Neural crest cell (in vitro differentiated cells): ENCODE measurements at places on chromosomes 3 and 15.
A peak's percentile ranks its signal among the peaks of the same experiment; 100 is the strongest.

DNA sequence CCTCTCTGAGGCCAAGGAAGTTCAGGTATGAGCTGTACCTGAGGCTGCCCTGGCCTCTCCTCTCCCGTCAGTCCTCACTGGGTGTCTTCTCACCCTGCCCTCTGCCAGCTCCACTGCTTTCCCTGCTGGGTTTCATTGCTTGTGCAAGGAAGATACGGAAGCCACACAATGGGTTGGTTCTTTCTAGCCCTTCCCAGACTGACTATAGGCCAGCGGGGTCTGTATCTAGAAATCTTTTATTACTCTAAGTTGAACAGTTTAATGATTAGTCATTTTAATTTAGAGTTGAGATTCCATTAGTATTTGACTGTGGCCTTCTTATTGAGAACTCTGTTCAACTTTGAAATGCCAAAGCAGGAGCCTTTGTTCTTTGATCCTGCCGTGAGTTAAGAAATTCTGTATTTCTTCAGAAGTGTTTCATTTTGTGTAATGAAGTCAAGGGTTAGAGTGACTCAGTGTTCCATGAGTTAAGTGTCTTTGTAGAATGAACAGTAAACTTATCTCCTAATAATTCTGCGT, 16.2 kb downstream of the C3orf62 start:
- no peak for DNase-seq

- DNase-seq = no peak
Measured at GRCh38 chr15:94743668-94744067, 512.3 kb downstream of the MCTP2 start.

DNA sequence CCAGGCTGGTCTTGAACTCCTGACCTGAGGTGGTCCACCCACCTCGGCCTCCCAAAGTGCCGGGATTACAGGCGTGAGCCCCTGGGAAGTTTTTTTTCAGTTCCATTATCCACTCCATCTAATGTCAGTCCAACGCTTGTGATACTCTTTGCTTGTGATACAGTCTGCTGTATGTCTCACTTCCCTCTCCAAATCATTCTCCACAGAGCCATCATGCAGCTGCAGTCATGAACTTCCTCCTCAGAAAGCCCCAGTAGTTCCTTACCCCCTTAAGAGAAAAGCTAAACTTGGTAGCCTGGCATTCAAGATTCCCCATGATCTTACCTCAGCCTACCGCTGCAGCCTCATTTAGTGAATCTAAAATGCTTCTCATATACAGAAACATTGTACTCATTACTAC, 2.3 kb downstream of the ARPC4 start:
- DNase-seq = no peak

GRCh38 chr3:69710153-69710977, 28.9 kb upstream of the MITF start:
- DNase-seq = no peak

DNA sequence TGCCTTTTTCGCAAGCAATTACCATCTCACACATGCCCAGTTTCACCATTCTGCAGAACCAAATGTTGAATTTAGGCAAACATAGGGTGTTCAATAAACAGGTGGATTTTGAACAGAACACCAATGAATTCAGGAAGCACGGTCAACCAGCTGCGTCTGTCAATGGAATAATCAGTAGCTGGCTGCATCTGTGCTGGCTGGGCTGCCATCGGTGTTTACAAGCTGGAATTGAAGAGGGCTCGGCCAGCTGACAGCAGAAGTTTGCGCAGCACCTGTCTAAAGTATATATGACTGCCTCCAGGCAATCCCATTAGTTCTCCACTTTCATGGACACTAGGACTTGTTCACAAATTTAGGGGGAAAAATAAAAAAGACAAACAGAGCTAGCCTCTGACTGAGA, 996.4 kb upstream of the CFAP20DC start:
- DNase-seq = no peak

DNA sequence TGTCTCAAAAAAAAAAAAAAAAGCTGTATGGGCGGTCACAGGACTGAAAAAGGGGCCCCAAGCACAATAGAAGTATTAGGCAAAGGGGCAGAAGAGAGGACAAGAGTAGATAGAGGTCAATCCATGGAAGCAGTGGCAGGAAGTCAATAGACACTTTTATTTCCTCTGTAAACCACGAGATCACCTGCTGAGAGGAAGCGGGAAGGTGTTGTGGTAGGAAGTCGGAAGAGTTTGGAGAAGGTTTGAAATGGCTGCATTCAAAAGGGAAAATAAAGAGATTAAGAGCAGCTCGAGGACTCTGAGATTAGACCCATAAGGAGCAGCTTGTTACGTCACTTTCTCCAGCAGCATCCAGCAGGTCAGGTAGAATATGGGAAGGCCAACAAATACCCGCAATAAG, 14.2 kb upstream of the ZNF148 start:
- no peak for DNase-seq

DNA sequence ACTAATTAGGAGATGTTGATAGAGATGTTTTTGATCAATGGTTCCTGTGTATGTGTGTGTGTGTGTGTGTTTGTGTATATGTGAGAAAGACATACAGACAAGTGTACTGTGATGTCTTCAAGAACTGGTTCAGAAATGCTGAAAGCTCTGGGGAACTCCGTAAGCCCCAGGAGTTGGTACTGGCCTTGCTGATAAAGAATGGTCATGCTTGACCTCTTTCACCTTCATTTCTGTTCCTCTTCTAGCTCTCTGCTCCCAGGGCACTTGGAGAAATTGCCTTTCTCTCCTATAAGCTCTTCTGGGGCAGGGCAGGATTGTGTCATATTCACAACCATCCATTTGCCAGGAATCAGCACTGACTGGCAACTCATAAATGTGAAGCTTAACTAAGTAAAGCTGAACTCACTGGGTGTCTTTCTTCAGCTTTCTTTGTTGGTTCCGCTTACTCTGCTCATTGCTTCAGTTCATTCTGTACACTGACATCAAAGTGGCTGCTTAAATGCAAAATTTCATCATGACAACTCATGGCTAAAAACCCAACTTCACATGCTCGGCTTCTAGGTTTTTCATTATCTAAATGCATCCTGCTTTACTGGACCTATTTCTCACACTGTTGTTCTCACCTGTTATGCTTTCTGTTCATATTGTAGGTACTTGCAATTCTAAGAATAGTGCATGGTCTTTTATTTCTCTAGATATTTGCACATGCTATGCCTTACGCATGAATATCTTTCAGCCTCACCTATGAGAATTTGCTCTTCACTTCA, 162.1 kb upstream of the LYSMD4 start:
- no peak for DNase-seq

DNA sequence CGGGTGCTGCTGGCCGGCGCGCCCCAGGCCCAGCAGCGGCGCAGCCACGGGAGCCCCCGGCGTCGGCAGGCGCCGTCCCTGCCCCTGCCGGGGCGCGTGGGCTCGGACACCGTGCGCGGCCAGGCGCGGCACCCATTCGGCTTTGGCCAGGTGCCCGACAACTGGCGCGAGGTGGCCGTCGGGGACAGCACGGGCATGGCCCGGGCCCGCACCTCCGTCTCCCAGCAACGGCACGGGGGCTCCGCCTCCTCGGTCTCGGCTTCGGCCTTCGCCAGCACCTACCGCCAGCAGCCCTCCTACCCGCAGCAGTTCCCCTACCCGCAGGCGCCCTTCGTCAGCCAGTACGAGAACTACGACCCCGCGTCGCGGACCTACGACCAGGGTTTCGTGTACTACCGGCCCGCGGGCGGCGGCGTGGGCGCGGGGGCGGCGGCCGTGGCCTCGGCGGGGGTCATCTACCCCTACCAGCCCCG, 777 bp downstream of the LOXL1 start:
- DNase-seq = peak; percentile 41

DNA sequence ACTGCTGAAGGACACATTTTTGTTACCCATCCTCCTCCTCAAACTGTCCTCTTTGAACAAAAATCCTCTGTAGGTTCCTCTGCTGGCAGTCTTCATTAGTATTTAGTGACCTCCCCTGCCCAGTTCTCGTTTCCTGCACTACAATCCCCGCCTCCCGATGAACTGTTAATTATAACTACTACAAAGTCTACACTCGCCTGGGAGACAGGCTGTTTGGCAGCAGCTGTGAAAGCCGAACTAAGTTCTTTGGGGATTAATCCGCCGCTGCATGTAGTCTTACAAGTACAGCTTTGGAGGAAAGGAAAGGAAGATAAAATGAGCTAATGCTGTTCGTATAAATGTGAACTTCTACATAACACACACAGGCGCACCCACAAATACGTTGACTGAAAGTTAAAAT, 160.0 kb upstream of the WNT5A start:
- no peak for DNase-seq

GRCh38 chr3:161689584-161690298, 193.1 kb downstream of the OTOL1 start:
- no peak for DNase-seq

- DNase-seq = no peak
Measured at GRCh38 chr3:124574012-124574411, 156.2 kb upstream of the UMPS start.

GRCh38 chr3:65348398-65348995, 660.7 kb upstream of the ADAMTS9 start:
- no peak for DNase-seq

- DNase-seq = peak; percentile 0
Measured at GRCh38 chr3:126146034-126146433, 34.4 kb downstream of the ALDH1L1 start.

GRCh38 chr3:149373235-149374125, 4.0 kb downstream of the TM4SF1 start:
- no peak for DNase-seq

DNA sequence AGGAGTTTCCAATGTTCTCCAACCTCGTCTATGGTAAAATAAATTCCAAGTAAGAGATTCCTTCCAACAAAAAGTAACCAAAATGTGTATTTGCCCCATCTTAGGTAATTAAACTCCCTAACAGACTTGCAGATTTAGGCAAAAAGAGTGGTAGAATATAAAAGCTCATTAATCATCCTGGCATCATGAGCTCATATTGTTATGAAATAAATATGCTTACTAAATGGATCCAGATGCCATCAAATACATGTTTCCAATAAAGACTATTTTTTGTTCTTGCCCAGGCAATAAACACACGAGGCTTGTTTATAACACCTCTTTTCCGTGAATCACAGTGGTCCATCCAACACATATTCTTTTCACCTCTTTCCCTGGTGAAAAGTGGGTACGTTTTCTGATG, 189.4 kb downstream of the THSD4 start:
- no peak for DNase-seq

GRCh38 chr3:129016356-129016719, 15.2 kb downstream of the EFCC1 start:
- DNase-seq = no peak

GRCh38 chr3:24605511-24606028, 110.9 kb upstream of the THRB start:
- no peak for DNase-seq

DNA sequence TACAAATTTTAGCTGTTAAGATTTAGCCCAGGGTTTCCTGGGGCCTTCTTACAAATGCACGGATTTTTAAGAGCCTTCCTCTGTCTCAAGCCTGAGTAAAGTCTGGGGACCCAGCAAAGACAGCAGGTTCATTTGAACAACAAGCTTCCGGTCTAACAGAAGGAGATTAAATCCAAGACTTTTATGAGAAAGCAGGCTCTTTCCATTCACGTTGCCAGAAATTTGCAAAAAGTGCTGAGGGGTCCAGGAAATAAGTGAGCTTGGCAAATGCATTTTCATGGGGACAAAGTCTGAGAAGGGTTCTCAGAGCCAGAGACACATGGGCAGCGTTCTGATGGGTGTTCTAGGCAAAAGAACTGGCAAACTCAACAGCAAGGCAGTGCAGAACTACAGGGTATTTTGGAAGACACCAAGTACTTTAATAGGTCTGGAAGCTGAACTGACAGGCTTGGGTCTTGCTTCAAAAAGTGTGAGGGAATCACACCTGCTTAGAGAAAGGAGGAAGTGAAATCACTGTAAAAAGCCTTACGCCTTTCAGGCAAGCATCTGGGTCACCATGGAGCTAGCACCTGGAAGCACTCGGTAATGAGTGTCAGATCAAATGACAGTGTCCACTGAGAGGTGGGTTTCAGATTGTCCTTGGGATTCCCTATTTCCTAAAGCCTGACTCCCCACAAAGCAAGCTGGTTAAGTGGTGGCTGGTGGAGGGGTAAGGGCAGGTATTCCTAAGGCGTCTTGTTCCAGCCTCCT, 115.8 kb upstream of the ARHGEF3 start:
- no peak for DNase-seq

DNA sequence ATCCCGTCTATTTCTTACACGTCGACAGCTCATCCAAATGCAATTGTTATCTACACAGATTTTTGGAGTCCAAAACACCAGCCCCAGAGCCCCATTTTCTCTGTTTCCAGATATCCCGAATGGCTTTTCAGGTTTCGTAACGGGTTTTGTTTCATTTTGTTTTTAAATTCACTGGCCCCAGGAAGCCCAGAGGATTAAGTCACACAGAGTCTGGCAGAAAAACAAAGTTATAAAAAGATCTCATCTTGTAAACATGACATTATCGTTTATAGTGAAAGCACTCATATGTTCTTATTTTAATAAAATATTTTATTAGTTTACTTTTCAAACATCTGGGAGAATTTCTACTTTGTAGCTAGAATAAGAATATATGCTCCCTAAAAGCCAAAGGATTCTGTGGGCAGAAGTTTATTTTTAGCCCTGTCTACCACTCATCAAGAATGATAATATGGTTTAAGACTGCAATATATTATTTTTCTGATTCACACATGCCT, 149.3 kb upstream of the SLC2A2 start:
- no peak for DNase-seq

- DNase-seq = no peak
Measured at GRCh38 chr3:59101231-59101736, 51.5 kb upstream of the CFAP20DC start.

GRCh38 chr3:85670634-85671205, 711.9 kb downstream of the CADM2 start:
- DNase-seq = no peak

DNA sequence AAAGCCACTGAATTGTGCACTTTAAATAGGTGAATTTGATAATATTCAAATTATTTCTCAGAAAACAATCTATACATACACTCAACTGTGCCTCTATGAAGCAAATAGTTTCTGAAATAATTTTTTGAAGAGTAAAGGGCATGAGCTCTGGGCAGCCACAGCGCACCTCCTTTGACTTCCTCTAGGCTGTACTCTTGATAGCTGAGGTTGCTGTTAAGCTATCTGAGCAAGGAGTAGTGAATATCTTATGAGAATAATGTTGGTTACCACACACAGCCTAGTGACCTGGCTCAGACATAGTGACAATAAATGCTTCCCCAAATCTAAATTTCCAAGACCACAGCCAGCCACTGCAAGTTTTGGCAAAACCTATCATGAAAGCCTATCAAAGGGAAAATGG, 11.6 kb upstream of the SEC61A1 start:
- no peak for DNase-seq

GRCh38 chr15:62999923-63000561, 42.5 kb upstream of the TPM1 start:
- DNase-seq = no peak

DNA sequence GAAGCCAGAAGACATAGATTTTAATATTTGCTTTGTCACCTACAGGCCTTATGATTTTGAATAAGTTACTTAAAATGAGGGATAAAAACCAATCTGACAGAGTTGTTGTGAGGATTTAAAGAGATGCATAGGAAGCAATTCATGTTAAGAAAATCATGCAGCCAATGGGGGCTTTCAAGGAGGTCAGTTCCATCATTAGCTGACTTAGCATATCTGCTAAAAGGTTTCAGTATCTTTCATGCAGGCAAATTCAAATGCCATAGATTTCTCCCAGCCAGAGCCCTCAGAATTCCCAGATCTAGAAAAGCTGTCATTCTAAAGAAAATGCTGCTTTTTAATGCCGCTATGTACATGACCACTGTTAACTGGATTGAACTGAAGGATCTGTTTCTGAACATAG, 176.1 kb downstream of the GOLIM4 start:
- no peak for DNase-seq

- no peak for DNase-seq
Measured at GRCh38 chr15:76936671-76937070, 5.1 kb downstream of the RCN2 start.
